ENCODE measurements at places on chromosomes 2 and 18.

GRCh38 chr2:171235262-171235881 lies 74.7 kb upstream of the TLK1 start:
- no peak for DNase-seq

DNA sequence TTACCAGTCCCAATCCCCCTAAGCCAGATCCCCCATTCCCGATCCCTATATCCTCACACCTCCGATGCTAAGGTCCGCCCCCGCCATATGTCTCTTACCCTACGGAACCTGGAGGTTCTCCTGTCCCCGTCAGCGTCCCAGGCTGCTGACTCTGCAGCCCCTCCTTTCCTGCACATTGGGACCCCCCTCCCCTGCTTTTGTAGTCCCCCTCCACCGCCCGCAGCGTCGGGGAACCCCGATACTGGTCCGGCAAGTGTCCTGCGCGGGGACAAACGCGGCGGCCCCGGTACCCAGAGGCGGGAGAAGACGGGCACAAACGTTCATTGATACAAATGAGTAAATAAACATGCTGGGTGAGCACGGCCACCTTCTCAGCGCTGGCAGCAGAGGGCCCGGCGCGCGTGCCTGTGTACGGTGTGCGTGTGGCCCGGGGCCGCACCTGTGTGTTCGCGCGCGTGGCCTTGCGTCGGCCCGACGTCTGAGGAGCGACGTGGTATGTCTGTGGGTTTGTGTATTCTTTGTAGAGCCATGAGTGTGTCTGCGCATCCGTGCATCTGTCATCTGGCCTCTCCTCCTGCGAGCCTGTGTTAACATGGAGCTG lies 2.0 kb upstream of the CYP26B1 start:
- no peak for DNase-seq

GRCh38 chr2:240982821-240983281 lies 15.6 kb upstream of the SNED1 start:
- no peak for DNase-seq

DNA sequence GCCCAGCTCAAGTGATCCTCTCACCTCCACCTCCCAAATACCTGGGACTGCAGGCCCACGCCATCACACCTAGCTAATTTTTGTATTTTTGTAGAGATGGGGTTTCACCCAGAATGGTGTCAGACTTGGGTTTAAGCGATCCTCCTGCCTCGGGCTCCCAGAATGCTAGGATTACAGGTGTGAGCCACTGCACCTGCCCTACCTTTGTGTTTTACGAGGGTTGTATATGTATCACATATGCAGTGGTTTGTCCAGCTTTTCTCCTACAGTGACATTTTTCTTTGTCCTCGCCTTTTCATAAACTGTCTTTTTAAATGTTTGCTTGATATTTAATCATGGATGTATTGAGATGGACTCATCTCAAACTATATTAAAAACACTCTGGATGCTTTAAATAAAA lies 38.5 kb downstream of the AGAP1 start:
- no peak for DNase-seq

DNA sequence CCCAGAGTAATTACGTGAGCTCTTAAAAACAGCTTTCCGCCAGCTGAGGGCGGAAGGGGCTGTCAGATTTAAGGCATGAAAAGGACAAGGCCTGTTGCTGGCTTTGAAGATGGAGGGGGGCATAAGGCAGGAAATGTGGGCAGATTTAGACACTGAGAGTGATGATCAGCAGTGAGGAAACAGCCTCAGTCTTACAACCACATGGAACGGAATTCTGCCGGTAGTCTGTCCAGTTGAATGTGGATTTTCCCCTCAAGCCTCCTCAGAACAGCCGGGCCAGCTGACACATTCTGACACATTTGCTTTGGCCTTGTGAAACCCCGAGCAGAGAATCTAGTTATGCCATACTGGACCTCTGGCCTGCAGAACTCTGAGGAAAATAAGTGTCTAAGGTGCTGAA lies 16.6 kb downstream of the POLE4 start:
- no peak for DNase-seq

GRCh38 chr2:164690361-164690760 lies 69.1 kb upstream of the GRB14 start:
- DNase-seq: no peak

DNA sequence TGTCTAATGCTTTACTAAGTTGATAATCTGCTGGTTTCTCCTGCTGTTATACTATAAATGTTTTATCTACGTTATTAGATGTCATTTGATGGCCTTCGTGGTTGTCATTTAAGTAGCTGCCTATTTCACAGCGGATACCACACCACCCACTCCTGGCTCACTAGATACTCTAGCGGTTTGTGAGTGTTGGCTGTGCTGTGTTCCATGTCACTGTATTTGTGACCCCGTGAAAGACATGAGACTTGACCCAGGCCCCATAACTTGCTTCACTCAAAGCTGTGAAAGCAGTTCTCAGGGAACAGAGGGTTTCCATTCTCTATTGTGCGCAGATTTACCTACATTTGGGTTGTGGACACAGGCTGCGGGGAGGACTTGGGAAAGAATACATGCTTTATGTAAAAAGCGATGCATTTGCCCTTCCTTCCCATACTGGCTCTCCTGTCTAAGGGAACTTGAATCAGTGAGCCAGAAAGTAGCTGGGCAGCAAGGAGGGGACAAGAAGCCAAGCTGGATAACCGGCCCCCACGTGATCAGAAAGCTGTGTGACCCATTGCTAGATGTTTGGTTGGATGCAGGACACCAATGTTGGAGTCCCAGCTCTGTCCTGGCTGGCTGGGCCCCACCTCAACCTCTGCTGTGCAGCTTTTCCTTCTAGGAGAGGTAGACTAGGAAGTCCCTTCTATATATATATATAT lies 52.2 kb downstream of the PLB1 start:
- no peak for DNase-seq

DNA sequence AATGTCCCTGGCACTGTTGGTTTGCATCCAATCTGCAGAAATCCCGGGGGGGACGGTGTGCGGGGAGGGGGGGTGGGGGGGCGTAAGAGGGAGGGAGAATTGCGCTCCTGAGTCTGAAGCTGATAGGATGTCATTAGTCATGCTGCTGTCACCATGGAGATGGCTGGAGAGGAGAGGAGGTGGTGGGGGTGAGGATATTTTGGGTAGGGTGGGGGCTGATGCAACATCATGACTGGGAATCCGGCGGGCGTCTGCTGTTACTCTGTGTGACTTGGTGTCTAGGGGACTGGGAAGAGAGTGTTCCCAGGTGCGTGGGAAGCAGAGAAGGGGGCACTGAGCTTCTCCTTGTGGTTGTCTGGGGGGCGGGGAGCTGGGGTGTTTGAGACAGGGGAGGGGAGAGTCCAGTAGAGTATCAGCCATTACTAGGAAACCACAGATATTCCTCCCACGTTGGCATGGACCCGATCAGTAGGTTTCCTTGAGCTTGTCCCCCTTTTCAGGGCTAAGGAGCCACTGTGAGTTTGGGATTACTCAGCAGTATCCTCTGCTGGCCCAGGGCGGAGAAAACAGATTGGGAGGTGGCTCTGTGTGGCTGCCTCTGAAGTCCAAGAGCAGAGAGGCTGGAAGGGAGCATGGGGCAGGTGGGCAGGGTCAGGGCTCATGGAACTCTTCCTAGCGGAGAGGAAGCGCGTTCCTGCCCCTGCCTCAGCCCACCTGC lies 18.9 kb downstream of the TET3 start:
- no peak for DNase-seq

- no peak for DNase-seq
Observed at GRCh38 chr2:41913311-41913710, 134.5 kb upstream of the PKDCC start.

DNA sequence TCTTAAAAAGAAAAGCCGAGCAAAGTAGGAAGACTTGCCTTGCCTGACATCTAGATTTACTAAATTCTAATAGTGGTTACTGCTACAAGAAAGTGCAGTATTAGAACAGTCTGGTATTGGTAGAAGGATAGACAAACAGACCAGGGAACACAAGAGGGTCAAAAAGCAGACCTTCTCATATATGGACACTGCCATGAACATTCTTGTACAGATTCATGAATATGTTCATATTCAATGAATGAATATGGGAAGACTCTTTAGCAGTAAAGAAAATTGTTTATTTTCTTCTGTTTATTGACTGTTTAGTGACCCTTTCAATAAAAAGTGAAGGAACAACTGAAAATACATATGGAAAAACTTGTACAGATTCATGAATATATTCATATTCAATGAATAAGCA lies 37.6 kb downstream of the DTNB start:
- no peak for DNase-seq

- no peak for DNase-seq
Observed at GRCh38 chr2:26861610-26862224, 13.8 kb downstream of the DPYSL5 start.

GRCh38 chr18:14933964-14934363 lies 186.0 kb downstream of the ANKRD30B start:
- no peak for DNase-seq

DNA sequence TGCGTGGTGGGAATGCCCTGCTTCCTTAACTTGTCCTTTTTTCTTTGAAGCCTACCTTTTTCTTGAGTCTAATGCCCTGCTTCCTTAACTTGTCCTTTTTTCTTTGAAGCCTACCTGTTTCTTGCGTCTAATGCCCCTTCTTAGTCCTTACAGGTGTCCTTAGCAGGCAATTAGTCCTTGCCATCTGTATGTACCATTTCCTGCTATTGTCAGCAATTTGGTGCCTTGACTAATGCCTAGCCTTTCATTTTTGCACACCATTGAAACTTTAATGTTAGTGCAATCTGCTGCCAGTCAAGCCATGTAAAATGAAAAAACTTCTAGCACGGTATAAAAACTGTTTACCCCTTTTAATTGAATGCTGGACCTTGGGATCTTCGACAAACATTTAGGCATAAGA lies 4.3 kb downstream of the KDM3A start:
- no peak for DNase-seq

DNA sequence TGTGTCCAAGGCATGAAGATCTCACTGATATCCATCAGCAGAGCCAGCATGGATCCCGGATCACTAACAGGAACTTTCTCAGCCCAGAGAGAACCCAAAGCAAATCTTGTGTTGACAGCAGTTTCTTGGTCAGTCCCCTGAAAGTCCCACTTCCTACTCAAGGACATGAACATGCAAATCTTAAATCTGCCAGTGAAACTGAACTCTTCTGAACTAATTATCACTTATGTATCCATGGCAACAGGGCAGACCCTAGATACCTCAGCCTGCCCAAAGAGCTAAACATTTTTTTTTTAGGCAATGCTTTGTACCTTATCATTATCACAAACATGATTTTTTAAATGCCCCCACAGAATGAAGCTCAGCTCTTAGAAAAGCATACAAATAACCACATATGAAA lies 127.8 kb upstream of the DDX18 start:
- DNase-seq: no peak

- DNase-seq: no peak
Observed at GRCh38 chr18:9757827-9758621, 49.9 kb downstream of the RAB31 start.

- no peak for DNase-seq
Observed at GRCh38 chr2:128406736-128407554, 88.3 kb upstream of the HS6ST1 start.

DNA sequence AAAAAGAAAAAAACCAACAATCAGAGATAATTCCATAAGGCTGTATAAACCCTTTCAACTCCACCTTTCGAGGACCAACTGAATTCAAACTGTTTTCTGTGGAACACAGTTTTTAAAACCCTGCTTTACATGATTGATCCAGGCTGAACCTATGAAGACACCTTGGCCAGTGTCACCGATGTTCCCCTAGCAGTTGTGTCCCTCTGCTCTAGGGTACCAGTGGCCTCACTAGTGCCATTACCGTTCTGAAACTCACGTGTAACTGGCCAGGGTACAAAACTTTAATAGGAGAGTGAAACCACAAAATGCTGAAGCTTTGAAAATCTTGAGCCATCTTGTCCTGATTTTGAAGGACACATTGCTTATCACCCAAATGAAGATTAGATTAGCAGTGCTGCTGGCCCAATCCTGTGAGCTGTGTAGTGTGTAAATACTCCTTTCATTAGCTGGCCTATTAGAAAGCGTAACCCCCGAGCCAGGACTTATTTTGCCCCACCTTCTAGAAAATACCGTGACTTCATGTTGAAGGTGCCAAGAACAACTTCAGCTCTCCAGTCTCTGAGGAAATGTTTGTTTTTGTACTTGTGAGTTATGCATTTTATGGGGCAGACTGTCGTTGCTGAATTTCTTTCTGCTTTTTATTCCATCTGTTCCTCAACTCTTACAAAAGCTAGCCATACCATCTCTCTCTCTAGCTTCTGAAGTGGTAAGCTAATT lies 147.8 kb upstream of the MAP3K20 start:
- DNase-seq: no peak

DNA sequence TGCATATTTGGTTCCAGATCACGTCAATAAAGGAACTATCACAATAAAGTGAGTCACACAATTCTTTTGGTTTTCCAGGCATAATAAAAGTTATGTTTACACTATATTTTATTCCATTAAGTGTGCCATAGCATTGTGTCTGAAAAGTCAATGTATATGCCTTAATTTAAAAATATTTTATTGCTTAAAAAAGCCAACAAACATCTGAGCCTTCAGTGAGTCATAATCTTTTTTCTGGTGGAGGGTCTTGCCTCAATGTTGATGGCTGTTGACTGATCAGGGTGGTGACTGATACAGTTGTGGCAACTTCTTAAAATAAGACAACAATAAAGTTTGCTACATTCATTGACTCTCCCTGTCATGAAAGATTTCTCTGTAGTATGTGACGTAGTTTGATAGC lies 254.3 kb upstream of the SPOPL start:
- no peak for DNase-seq

- DNase-seq: peak; percentile 18
Observed at GRCh38 chr2:156334496-156335478, 2.3 kb upstream of the NR4A2 start.

DNA sequence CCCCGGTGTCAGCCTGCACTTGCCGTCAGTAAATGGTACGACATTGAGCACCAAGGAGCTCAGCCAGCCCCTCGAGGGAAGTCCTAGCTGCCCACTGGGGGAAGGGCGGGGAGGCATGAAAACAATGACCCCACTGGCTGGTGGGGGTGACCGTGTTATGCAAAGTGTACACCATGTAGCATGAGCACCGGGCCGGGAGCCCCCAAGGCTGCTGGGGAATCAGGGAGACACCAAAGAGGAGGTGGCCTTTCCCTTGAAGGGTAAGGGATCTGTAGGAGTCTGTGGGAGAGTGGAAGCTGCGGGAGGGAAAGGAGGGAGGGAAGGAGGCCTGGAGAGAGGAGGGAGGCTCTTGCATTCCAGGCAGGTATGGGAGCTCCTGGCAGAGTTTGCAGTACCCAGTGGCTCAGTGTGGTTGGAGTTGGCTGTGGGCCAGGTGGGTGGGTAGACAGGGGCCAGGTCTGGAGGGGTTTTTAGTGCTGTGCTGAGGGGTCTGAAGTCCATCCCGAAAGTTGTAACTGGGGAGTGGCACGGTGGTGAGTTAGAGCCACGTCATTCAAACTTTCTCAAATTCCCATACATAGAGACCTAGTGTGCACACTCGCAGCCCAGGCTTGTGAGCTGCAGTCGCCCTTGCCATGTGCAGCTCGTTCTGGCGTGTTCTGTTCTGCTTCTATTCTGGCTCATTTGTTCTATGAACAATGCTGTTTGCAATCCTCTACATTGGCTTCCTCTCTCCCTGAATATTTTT lies 22.4 kb downstream of the RRM2 start:
- no peak for DNase-seq

- no peak for DNase-seq
Observed at GRCh38 chr2:203301667-203302066, 26.5 kb upstream of the ABI2 start.

Measured in cortex of kidney (tissue), 1 donor.